ENCODE measurements at places on chromosomes 6 and 20.

GRCh38 chr6:68730291-68731054 is 95.4 kb downstream of the ADGRB3 start:
- no peak for DNase-seq

- DNase-seq: no peak
Observed at GRCh38 chr6:28693751-28694443, 168.2 kb downstream of the GPX5 start.

GRCh38 chr20:63362436-63363009 is 1.4 kb upstream of the CHRNA4 start:
- no peak for DNase-seq

GRCh38 chr6:78810698-78811097 is 56.7 kb upstream of the IRAK1BP1 start:
- peak; percentile 19 for DNase-seq

DNA sequence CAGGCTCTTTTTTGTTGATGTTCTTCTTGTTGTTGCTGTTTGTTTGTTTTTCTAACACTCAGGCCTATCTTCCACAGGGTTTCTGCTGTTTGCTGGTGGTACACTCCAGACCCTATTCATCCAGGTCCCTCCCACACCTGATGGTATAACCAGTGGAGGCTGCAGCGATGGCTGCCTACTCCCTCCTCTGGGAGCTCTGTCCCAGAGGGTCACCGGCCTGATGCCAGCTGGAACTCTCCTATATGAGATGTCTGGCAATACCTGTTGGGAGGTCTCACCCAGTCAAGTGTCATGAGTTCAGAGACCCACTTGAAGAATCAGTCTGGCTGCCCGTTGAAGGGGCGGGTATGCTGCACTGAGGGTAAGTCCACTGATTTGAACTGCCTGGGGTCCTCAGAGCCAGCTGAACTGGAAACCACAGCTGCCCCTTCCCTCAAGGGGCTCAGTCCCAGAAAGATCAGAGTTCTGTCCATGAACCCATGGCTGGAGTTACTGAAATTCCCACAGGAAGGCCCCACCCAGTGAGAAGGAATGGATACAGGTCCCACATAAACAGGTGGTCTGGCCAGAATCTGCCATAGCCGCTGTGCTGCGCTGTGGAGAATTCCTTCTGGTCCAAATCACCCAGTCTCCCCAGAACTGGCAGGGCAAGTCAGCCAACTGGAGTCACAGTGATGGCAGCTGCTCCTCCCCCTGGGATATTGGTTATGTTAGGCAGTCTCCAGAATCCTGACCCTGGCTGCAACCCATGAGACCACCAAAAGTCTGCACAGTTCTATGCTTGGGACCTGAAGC is 664.4 kb downstream of the FRK start:
- no peak for DNase-seq

DNA sequence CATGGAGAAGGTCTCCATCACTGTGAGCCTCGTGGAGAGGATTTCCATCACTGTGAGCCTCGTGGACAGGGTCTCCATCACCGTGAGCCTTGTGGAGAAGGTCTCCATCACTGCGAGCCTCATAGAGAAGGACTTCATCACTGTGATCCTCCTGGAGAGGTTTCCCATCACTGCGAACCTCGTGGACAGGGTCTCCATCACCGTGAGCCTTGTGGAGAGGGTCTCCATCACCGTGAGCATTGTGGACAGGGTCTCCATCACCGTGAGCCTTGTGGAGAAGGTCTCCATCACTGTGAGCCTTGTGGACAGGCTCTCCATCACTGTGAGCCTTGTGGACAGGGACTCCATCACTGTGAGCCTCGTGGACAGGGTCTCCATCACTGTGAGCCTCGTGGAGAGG is 140.4 kb downstream of the ERMARD start:
- no peak for DNase-seq

DNA sequence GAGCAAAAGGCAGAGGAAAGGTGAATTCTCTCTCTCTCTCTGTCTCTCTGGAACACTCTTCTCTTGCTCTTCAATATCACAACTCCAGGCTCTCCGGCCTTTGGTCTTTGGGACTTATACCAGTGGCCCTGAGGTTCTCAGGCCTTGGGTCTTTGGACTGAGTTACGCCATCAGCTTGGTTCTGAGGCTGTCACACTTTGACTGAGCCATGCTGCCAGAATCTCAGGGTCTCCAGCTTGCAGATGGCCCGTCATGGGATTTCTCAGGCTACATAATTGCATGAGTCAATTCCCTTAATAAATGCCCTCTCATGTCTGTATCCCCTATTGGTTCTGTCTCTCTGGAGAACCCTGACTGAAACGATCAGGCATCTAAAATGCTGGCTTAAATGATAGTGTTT is 12.9 kb downstream of the BTN2A1 start:
- no peak for DNase-seq

- DNase-seq: no peak
Observed at GRCh38 chr20:49973981-49974380, 8.8 kb upstream of the SNAI1 start.

DNA sequence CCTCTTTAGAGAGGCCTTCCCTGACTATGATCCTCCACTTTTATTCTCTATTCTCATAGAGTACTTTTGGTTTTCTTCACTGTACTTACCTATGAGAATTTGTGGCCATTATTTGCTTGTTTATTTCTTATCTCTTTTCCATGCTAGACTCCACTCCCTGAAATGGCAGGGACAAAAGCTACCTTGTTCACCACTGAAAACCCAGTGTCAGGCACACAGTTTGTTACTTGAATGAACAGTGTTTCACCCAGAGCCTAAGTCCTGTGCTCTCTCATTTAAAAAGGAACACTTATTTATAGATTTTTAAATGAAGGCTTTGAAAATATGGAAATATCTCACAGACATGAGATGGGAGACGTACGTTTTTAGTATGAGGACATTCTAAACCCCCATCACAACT is 47.7 kb upstream of the ENPP5 start:
- no peak for DNase-seq

- DNase-seq: no peak
Observed at GRCh38 chr20:32206760-32207625, 550 bp downstream of the PLAGL2 start.

GRCh38 chr6:29558439-29559079 is 973 bp downstream of the UBD start:
- DNase-seq: no peak

DNA sequence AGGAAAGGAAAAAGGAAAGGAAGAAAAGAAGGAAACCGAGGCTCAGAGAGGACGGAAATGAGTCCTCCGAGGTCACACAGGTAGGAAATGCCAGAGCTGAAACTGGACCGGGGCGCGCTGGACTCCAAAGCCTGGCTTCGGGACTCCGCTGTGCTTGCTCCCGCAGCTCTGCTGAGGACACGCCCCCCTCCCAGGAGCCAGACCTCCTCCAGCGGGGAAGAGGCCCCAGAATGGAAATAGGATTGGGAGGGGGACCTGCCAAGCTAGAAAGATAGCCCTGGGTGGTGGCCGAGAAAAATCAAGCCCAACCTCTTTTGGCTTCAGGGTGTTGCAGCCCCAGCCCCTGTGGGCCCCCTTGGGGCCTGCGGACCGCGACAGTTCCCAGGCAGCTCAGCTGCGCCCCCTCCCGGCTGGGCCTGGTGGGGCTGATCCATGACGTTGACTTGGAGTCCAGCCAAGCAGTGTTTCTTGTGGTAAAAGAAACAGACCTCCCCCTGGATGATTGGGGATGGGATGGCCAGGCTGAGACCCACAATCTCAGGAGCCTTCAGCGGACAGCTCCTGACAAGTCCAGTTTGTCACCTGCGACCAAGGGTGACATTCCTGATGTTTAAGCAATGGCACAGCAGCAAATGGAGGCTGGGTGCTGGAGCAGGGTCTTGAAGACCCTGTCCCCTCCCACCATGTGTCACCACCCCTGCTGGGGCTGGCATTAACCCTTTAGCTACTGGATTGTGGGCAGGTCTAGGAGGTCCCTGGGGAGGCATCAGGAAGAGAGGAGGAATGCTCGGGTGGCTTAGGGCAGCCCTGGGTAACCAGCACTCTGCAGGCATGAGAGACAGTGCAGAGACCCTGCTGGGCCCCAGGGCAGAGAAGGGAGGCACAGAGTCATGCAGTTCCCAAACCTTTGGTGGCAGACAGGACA is 55.4 kb downstream of the RIPOR3 start:
- peak; percentile 67 for DNase-seq

GRCh38 chr6:155272353-155273232 is 8.8 kb downstream of the CLDN20 start:
- DNase-seq: peak; percentile 51

DNA sequence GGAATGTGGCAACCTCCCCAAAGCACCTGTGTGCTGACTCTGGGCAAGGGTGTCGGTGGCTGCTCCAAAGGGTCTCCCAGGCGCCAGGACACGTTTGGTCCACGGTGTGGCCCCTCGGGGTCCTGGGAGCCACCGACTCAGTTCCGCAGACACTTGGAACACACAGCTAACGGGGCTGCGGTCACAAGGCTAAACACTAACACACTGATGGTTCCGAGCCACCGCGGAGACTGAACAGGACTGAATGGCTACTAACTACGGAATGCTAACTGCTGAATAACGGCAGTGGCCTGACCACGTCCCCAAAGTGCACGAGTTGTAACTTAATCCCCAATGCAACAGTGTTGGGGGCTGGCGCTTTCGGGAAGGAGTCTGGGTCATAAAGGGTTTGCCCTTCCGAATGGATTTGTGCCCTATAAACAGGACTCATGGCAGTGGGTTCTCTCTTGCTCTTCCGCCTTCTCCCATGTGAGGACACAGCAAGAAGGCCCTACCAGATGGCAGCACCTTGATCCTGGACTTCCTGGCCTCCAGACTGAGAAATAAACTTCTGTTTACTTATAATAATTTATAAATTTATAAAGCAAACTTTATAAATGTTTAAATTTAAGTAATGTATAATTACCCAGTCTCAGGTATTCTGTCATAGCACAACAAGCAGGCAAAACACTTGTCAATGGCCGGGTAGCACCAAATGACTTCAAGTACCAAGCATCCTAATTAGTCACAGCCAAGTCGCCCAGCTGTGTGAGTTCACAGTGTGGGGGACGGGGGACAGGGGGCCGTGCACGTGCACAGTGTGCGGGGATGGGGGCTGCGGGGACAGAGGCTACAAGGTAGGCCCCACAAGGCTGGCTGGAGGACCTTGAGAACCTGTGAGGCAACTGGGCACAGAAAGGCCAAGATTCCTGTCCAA is 2.3 kb upstream of the EEF1A2 start:
- no peak for DNase-seq

- no peak for DNase-seq
Observed at GRCh38 chr20:50115041-50115512, 2.1 kb upstream of the UBE2V1 start.

DNA sequence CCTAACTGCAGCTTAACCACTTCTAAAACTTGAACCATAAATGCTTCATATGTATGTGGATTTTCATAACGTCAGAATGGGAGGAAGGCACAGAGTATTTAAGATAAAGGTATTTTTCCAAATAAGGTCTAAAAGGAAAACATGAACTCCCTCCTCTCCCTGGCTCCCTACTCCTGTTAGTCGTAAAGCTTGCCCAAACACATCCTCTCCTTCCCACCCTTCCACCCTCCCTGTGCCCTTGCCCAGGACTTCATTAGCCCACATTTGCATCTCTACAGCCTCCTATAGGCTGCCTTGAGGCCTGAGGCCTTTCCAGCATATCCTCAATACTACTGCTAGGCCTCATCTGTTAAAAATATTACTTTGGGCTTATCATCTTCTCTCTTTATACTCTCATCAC is 17.1 kb upstream of the SMIM13 start:
- no peak for DNase-seq

DNA sequence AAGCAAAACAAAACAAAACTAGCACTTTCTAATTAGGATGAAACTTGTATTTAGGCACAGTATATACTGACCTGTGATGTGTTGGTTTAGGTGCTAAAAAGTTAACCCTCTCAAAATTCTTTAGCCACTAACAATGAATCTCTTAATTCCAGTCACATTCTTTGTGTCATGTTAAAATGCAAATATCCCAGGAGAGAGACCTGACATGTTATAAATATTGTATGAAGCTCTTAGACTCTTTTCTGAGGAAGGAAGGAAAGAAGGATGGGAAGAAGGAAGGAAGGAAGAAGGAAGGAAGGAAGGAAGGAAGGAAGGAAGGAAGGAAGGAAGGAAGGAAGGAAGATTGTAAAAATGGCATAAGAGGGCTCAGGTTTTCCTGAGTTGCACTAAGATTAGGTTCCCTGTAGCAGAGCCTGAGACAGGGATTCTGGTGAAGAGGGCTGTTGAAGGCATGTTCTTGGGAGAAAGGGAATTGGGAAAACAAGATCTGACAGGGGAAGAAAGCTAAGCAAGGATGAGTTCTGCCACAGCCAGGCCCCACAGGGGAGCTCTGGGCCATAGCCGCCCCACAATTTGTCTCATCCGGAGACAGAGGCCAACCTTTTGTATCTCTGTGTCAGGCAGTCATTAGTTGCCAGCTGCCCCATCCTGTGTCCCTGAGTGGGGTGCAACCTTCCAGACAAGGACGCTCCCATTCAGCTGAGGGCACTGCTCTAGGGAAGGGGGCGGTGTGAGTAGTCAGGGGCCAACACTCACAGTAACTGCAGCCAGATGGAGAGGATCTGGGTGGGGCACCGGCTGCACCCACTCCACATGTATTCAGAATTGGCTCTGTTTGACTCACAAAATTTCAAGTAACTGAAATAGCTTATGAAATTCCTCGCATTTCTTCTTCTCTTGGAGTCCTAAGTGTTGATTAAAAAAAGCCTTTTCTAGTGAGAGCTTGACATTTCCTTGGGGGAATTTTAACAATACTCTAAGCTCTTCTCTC is 189.3 kb upstream of the ARG1 start:
- DNase-seq: peak; percentile 5

- no peak for DNase-seq
Observed at GRCh38 chr20:57080796-57081195, 185.6 kb downstream of the BMP7 start.

DNA sequence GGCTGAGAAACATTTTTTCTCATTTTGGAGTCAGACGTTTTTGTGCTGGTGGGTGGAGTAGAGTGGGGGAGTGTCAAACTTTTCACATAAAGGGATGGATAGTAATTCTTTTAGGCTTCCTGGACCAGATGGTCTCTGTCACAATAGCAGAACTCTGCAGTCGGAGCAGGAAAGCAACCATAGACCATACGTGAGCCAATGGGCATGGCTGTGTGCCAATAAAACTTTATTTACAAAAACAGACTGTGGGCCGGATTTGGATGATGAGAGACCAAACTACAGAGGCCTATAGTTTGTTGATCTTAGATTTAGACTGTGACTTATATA is 70.8 kb upstream of the SLC22A23 start:
- peak; percentile 54 for DNase-seq

DNA sequence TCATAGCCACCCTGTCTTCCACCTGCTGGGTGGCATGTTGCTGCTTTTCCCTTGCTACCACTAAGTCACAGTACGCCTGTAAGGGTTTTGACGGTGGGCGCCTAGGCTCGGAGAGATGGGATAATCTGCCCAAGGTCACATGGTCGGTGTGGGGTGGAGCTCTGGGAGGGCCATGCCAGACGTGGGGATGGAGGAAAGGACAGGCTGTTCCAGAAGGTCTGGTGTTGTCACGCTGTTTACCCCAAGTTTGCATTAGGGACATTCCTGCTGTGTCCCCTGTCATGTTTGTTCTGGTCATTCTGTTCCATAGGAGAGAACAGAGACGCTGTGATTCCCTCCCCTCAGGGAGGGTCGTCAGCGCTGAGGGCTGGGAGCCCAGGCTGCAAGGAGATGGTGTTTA is 16.1 kb downstream of the IP6K3 start:
- DNase-seq: no peak

Data from cardiac fibroblast (primary cell).